ENCODE measurements at places on chromosomes 13 and 19.
A peak's percentile ranks its signal among the peaks of the same experiment; 100 is the strongest.

DNA sequence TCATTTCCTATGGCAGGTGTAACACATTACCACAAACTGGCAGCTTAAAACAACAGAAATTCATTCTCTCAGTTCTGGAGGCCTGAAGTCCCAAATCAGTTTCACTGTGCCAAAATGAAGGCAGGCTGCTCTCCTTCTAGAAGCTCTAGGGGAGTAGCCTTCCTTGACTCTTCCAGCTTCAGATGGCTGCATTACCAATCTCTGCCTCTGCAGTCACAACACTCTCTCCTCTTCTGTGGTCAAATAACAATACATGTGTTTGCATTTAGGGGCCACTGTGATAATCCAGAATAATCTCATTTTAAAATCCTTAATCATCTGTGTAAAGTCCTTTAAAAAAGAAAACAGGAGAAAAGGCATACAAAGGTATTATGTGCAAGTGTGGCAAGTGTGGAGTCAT lies 7.8 kb downstream of the DIAPH3 start:
- no peak for DNase-seq

DNA sequence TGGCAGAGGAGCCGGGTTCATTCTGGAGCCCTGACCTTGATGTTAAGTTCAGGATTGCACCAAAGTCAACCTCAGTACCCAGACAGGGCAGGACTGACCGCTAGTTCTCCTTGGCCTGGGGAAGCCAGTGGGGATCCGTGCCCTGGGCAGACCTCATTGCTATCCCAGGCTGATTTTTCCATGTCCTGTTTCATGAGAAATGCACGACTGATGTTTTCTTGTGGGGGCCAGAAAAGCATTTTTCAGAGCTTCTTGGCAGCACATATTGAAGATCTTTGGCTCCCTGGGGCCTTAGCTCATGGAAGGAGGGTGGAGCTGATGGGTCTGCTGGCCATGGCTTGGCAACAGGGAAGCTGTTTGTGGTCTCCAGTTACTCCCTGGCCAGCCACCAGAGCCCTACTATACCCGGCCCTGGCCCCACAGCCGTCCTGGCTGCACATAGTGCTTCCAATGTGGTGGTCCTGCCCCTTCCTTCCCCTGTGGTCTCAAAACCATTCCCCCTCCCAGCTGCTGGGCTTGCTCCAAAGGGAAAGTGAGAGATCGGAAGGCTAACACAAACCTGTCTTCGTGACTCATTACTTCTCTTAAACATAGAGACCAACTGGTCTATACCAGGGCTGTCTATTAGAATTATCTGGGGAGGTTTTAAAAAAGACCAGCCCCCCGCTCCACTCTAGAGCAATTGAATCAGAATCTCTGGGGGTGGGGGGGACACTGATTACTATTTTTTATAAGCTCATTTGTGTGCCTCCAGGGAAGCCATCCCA lies 11.2 kb downstream of the IL17D start:
- DNase-seq: no peak

GRCh38 chr19:15330801-15331418 lies 1.4 kb downstream of the BRD4 start:
- DNase-seq: peak; percentile 46

DNA sequence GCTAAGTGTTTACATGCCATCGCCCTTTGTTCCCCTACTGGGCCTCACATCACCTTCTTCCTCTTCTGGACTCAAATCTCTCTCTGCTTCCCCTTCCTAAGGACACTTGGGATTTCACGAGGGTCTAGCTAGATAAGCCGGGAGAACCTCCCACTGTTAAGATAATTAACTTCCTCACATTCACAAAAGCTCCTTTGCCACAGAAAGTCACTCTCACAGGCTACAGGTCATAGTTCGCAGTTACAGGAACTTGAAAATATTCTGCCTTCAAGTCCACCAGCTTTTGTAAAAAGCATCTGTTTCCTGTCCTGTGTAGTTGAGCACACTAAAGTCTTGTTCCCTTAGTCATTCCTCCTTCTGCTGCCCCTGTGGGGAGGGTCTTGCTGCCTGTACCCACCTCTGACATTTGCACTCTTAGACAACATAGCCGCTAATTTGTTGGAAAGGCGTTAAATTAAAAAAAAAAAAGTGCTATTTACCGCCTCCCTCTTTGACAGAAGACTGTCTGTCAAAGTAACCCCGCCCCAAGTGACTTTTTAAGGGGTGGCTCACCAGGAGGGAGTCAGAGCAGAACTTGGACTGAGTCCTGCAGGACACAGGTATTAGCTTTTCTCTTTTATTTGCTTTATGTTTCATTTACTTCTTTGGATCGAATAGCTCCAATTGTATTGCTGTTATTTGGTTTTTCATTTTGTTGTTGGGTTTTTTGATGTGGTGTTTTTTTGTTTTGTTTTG lies 26.8 kb upstream of the CEACAM21 start:
- peak; percentile 86 for DNase-seq

DNA sequence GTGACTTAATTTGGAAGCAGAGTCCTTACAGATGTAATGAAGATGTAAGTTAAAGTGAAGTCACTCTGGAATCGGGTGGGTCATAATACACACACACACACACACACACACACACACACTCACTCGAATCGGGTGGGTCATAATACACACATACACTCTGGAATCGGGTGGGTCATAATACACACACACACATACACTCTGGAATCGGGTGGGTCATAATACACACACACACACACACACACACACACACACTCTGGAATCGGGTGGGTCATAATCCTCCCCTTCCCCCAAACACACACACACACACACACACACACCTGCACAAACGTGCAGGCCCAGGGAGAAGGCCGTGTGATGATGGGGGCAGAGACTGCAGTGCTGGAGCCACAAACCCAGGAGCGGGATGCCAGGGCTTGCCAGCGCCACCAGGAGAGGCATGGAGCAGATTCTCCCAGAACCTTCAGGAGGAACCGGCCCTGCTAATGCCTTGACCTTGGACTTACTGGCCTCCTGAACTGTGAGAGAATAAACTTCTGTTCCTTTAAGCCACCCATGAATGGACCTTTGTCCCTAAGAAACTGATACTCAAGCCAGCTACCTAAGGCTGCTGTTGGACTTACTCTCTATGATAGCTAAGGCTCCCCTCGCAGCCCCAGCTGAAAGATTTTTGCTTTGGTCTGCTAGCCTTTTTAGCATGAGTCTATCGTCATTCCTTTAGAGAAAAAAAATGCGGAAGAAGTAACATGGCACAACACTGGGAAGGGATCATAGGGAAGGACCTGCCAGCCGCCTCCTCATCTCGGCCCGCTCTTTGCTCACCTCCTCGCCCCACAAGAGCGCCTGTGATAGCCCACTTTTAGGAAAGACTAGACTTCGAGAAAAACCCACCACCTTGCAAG lies 136.2 kb upstream of the RNF113B start:
- no peak for DNase-seq

GRCh38 chr13:56980856-56981255 lies 159.9 kb upstream of the PRR20A start:
- no peak for DNase-seq

DNA sequence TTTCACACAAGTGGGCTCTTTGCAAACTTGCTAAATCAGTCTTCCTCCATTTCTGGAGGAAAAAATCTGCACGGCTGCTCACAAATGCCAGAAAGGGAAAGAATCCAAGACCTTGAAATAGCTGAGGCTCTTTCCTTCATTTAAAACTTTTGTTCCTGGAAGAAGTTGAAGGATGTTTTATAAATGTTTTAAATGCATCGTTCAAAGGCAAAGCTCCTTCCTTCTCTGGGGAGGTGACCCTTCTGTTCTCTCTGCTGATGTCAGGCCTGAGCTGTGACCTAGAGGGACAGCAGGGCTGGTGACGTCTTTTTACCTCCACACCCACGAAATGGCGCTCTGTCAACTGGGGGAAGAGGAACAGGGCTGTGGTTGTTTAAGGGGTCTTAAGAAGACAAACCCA lies 376.4 kb upstream of the ZNF507 start:
- no peak for DNase-seq

GRCh38 chr19:41861116-41861768 lies 1.2 kb downstream of the RPS19 start:
- no peak for DNase-seq

DNA sequence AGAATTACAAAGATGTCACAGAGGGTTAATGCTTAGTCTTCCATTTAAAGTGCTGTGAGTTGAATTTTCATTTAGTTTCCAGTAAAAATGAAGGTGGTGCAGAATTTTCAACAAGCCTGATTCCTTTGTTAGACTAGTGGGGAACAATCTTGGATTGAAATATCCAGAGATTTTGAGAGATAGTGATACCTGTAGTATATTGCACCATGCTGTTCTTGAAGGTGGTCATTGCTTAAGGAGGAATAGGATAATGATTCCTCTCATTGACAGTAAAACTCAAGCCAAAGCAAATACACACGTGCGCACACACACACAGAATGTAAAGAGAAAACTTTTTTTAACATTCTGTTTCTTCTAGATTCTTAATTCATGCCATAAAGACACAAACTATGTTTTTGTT lies 5.3 kb downstream of the PCDH17 start:
- no peak for DNase-seq

- no peak for DNase-seq
These were observed 55.3 kb downstream of the F2RL3 start for GRCh38 chr19:16943942-16944625.

GRCh38 chr13:113869263-113869662 lies 5.4 kb upstream of the GAS6 start:
- DNase-seq: no peak

- DNase-seq: no peak
These were observed 513.1 kb downstream of the SLITRK6 start for GRCh38 chr13:85286081-85286480.

- DNase-seq: no peak
These were observed 815.4 kb downstream of the DACH1 start for GRCh38 chr13:71051573-71051972.

DNA sequence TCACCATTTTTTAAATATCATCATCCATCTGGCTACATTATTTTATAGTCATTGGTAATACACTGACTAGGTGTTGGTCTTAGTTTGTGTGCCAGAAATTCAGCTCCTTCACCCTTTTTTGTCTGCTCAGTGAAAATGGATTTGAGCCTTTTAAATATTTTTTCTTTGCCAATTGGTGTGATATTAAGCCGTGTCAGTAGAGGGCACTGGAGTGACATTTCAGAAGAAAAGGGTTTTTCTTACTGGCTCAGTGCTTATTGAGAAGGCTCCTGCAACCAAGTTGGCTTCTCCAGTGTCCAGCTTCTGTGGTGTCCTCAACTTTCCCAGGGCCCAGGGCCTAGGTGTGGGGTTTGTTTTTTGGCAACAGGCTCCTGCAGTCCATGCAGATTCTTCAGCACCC lies 546.6 kb downstream of the DACH1 start:
- DNase-seq: no peak

DNA sequence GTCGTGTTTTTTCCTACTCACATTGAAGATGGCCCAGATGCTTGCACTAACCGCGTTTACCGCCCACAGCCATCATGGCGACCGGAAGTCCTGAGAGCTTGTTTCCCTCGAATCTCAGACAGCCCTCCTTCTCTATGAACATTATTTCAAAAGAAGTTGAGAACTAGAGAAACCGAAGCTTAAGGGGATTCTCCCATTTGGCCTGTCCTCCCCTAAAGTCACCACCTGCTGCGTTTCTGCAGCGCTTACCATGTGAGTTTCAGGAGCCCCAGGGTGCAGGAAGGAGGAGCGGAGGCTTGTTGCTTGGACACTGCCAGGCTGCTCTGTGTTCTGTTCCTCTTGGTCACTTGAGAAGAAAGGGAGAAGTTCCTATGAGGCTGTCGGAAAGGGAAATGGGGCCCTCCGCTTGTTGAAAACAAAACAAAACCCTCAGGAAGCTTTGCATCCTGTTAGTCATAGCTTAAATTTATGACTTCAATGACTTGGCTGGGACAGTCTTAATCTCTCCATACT lies 6.2 kb downstream of the CARD8 start:
- DNase-seq: peak; percentile 84

- DNase-seq: no peak
These were observed 21.7 kb upstream of the DOCK9 start for GRCh38 chr13:98999639-98999952.

- DNase-seq: no peak
These were observed 11.1 kb upstream of the MARCHF2 start for GRCh38 chr19:8401981-8402411.

DNA sequence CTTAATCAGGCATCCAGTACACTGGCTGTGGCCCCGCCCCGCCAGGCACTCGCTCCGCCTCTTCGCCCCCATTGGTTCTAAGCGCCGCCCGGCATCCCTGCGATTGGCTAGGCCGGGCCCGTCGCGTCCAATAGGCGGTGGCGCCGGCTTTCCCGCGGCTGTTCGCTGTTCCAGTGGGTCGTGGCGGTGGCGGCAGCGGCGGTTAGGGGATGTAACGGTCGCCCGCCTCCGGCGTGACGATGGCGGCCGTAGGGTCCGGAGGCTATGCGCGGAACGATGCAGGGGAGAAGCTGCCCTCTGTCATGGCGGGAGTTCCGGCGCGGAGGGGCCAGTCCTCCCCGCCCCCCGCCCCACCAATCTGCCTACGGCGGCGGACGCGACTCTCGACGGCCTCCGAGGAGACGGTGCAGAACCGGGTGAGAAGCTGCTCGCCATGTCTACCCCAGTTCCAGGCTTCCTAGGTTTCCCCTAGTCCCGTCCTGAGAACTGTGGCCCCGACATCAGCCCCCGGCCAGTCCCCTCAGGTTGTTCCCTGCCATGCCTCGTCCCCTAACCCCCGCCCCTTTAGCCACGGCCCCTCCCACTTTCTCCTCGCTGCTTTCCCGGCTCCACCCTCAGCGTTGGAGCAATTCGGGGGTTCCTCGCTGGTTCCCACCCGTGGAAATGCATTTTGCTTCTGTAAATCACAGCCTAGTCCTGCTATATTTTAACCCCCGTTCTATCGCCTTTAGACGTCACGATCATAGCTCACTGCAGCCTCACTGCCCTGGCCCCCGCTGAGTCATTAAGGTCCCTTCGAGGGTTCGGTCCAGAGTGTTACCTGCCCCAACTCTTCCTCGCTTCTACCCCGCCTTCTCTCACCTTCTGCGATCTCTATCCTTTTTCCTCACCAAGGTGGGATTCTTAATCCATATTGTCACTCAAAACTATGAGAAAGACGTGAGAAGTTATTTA lies at the start of gene WDR62:
Gene WDR62 (plus strand): TSS at position 165 of the 954 bp plus-strand sequence. CDS start 75 bp downstream, at position 240.
- DNase-seq: peak; percentile 45

- no peak for DNase-seq
These were observed 26.5 kb downstream of the UBA2 start for GRCh38 chr19:34454685-34455084.

DNA sequence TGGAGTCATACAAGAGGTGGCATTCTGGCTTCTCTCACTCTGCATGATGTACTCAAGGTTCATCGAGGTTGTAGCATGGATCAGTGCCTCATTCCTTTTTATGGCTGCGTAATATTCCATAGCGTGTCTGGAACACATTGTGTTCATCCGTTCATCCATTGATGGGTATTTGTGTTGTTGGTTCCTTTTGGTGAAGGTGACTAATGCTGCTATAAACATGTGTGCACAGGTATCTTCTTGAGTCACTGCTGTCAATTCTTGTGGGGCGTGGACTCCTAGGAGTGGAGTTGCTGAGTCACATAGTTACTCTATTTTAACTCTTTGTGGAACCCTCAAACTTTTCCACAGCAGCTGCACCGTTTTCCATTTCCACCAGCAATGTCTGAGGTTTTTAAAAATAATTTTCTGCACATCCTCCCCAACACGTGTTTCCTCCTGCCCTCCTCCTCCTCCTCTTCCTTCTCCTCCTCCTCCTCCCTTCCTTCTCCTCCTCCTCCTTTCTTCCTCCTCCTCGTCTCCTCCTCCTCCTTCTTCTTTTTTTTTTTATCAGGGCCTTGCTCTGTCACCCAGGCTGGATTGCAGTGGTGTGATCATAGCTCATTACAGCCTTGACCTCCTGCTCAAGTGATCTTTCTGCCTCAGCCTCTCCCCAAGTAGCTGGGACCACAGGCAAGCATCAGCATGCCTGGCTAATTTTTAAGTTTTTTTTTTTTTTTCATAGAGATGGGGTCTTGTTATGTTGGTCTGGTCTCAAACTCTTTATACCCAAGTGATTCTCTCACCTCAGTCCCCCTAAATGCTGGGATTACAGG lies 2.0 kb upstream of the TMEM221 start:
- DNase-seq: no peak
